ENCODE measurements at places on chromosomes 12 and 14. TPM values are rescaled to one million over a fixed set of nuclear protein-coding genes. Genes with fewer than 3 reads are reported as not detected.

Gene CCDC198
- not detected for total RNA-seq

Gene PMCH
- total RNA-seq = not detected

Gene KERA
- 52.3 TPM for total RNA-seq

Gene BAZ1A
- total RNA-seq = 31.1 TPM

Gene CLEC14A
- total RNA-seq = 27.9 TPM

Gene HSPB8
- total RNA-seq = 26.3 TPM

Gene HOXC9
- not detected for total RNA-seq
